Stimulated activated CD4-positive, alpha-beta T cell treated with anti-CD3 and anti-CD28 coated beads, Interleukin-1b, Interleukin-23, amount 100 ng/mL, for 1 hour (primary cell): ENCODE measurements at places on chromosomes 7 and 10.

GRCh38 chr7:55593515-55594318 lies 21.4 kb upstream of the VOPP1 start:
- peak; percentile 67 for DNase-seq

GRCh38 chr7:9557853-9558252 lies 1124.4 kb downstream of the NXPH1 start:
- DNase-seq, result no peak

GRCh38 chr10:110153396-110153795 lies 54.0 kb upstream of the MXI1 start:
- DNase-seq, result no peak

DNA sequence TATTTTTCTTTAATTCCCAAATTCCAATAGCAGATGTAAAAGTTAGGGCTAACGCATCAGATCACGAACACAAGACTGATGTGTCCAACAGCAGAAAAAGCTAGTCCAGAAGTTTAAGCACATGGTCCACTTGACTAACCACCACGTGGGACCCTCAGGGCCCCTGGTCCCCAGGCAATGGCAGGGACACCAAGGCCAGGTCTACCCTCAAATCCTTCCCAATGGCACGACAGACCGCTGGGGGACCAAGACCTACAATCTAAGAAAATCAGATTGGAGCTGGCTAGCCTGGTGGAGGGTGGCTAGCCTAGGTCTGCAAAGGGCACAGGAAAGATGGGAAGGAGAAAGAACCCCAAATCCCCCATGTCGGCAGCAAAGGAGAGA lies 1.5 kb downstream of the GIGYF1 start:
- DNase-seq, result no peak

- DNase-seq, result no peak
Observed at GRCh38 chr7:149859876-149860275, 13.9 kb upstream of the ATP6V0E2 start.

DNA sequence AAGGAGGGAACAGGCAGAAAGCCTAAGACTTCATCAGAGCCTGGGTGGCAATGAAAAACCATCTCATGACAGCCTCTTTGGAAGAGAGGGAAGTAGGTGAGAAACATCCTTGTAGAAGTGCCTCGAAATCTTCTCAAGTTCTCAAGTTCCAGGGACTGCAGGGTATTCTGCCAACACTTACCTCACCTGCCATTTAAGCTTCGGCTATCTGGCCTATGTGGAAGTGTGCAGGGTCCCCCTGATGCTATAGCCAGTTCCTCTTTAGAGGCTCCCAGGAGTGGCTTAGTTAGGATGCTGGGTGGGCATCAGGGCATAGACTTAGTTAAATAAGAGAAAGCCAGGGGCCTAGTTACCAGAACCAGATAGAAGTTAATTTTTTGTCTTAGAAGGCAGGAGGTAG lies 27.0 kb downstream of the ABCC2 start:
- DNase-seq, result no peak

DNA sequence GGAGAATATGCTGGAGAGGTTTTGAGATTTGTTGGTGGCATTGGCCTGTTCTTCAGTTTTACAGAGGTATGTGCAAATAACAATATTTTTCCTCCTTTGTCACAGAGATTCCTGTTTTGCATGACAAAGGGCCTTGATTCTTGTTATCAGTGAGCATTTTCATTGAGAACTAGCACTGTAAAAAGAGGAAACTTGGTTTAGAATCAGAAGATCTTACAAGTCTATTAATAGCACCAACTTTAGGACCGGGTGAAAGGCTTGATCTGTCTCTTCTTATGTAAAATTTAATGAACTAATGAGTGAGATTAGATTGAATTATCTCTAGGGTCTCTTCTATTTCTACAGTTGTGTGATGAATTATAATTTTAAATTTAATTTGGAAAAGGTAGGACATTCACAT lies 25.5 kb downstream of the TSPAN13 start:
- no peak for DNase-seq

DNA sequence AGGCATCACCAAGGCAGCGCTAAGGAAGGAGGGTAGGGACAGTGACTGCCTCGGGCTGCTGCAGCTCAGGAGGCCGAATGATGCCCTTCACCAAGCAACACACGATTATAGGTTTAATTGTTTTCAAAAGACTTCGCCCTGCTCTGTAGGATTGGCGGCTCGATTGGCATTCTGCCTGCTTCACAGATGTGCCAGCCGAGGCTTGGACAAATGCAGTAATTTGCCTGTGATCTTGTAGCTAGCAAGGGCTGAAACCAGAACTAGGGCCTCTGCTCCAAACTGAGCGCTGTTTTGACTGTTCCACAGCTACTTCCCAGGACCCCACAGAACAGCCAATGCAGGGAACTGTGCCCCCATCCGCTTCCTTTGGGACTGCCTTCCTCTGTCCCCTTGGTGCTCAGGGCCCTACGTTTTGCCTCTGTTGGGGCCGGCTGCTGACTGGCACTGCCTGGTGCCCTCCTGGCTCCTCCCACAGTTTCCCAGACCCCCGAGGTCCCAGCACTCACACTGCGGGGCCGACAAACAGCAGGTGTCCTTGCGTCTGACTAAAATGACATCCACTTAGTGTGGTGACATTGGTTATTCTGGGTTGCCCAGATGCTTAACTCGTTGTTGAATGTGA lies 62.6 kb upstream of the EN2 start:
- no peak for DNase-seq

DNA sequence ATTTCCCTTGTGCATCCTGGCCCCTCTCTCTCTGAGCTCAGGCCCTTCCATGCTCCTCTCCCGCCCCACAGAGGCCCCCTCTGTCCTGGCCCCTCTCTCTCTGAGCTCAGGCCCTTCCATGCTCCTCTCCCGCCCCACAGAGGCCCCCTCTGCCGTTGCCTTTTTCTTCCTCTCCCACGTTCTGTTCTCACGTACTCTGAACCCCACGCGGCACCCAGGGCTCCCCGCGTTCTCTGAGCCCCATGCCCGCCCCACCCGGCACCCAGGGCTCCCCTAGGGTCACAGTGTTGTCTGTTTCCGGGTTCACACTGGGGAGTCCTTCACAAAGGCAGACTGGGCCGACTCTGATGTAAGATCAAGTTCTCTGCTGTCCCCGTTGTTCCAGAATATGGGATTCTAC lies 336.8 kb downstream of the DNAJB6 start:
- no peak for DNase-seq

DNA sequence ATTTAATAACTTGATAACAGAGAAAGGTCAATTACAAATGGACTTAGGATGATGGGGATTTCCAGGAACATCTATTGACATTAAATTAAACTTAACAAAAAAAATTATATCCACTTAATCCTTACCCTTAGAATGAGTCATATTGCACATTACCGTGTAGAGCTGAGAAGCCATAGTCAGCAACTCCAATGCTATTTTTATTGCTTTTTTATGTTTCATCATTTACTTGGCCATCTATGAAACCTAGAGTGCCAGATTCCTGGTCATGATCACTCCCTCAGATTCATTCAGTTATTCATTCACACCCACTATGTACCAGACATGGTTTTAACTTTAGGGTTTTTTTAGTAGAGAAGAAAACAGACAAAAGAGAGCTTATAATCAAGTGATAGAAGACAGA lies 1180.4 kb downstream of the CNTNAP2 start:
- DNase-seq, result no peak

GRCh38 chr7:37000511-37000910 lies 276.2 kb upstream of the AOAH start:
- no peak for DNase-seq

DNA sequence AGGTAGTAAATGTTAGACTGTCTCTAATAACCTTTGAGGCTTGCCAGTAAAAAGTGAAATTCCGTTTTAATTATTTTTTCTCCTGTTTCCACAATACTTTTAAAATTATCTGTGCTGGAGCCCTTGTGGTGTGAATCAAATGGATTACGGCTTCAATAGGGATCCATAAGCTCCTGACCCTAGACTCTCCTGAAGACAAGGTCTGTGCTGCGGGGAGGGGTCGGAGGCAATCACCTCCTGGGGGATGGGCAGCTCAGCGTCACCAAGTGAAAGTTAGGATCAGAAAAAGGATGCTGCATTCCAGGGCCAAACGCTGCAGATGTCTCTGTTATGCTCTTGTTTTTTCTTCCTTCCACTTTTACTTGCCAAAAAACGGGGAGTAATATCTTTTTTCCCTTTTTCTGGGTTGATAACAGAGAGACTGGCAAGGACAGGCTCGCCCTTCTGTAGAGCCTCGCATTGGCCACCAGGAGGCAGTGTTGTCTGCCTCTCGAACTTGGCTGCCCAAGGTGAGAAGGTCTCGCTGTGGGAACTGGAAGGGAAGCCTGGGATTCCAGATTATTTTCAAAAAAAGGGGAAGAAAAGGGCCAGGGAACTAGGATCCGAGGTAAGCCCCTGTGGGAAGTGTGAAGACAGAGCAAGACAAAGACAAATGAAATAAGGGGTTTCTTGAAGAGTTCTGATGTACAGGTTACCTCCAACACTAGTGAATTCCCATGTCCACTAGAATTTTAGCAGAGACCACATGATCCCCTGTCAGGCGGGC lies 621.9 kb downstream of the ACTR3B start:
- DNase-seq, result no peak

DNA sequence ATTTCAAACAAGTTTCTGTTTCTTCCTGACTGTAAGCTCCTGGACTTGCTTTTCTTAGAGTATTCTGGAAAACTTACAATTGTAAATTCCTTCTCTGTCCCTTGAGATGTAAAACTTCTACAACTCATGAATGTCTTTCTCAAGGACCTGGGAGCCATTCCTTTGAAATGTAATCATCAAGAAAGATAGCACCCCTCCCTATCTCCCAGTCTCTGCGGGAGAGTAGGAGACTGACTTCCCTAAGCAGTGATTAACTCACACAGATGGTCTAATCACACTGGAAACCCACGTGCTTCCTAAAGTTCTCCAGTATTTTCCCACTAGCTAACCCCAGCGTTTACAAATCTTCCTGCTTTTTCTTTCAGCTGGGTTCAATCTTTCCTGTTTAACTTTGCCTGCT lies 549.4 kb downstream of the SORCS1 start:
- DNase-seq, result no peak

GRCh38 chr10:110151971-110152370 lies 55.4 kb upstream of the MXI1 start:
- no peak for DNase-seq

GRCh38 chr7:69803699-69804516 lies 205.6 kb downstream of the AUTS2 start:
- DNase-seq, result no peak

DNA sequence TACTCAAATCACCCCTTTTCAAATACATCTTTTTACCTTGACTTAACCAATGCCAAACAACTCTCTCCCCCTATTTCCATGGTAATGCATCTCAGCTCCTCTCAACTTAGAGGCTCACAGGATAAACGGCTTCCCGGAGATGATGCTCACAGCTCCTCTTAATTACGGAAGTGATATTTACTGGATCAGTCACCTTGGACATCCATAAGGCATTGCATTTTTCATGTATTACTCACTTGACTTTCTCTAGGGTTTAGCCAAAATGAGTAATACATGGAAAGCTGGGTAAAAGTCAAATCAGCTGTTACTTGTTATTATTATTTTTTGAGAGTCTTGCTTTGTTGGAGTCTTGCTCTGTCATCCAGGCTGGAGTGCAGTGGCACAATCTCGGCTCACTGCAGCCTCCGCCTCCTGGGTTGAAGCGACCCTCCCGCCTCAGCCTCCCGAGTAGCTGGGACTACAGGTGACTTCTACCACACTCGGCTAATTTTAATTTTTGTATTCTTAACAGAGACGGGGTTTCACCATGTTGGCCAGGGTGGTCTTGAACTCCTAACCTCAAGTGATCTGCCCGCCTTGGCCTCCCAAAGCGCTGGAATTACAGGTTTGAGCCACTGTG lies 73.3 kb upstream of the RHEB start:
- DNase-seq, result no peak

DNA sequence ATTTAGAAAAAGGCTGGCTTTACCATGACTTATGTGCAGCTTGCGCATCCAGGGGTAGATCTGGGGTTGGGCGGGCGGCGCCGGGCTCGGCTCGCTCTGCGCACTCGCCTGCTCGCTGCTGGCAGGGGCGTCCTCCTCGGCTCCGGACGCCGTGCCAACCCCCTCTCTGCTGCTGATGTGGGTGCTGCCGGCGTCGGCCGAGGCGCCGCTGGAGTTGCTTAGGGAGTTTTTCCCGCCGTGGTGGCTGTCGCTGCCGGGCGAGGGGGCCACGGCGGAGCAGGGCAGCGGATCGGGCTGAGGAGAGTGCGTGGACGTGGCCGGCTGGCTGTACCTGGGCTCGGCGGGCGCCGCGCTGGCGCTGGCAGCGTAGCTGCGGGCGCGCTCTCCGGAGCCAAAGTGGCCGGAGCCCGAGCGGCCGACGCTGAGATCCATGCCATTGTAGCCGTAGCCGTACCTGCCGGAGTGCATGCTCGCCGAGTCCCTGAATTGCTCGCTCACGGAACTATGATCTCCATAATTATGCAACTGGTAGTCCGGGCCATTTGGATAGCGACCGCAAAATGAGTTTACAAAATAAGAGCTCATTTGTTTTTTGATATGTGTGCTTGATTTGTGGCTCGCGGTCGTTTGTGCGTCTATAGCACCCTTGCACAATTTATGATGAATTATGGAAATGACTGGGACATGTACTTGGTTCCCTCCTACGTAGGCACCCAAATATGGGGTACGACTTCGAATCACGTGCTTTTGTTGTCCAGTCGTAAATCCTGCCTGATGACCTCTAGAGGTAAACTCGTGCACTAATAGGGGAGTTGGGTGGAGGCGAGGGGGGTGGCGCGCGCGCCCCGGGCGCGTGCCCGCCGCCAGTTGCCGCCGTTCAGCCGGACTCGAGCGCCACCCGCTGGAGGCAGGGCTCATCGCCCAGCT lies at the start of gene HOXA5:
Gene HOXA5, minus strand, starts transcription at position 659 of the 927 bp plus-strand sequence. Its CDS starts 74 bp downstream, at position 585.
- DNase-seq, result no peak

GRCh38 chr10:90167174-90168064 lies 466.0 kb downstream of the KIF20B start:
- DNase-seq, result no peak
